NCI-H187 treated with DMSO at 0.1 percent for 48 hours (cell line): ENCODE measurements at places on chromosomes 2 and 18.

GRCh38 chr2:127552336-127552735, 16.9 kb downstream of the MYO7B start:
- DNase-seq = no peak

DNA sequence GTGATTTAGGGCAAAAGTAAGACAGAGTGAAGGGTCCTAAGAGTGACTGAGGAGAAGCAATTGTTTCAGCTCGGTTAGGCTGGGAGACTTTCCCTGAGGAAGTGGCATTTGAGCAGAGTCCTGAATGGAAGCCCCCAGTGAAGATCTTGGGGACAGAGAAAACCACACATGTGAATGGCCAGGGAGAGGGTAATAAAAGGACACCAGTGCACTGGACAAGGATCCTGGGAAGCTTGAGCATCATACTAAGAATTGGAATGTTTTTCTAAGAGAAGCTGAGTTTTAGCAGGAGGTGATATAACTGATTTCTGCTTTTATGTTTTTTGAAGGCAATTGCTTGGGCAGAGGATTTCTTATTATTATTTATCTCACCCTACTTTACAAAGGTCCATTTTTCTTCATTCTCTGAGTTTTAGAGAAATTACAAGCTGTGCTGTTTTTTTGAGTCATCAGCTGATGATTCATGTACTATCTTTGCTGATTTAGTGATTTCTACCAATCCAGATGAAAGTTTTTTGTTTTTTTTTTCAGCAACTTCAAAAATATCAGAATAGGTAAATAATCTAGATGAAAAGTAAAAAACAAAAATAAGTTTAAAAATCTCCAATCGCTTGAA, 43.5 kb downstream of the MFSD6 start:
- DNase-seq = no peak

DNA sequence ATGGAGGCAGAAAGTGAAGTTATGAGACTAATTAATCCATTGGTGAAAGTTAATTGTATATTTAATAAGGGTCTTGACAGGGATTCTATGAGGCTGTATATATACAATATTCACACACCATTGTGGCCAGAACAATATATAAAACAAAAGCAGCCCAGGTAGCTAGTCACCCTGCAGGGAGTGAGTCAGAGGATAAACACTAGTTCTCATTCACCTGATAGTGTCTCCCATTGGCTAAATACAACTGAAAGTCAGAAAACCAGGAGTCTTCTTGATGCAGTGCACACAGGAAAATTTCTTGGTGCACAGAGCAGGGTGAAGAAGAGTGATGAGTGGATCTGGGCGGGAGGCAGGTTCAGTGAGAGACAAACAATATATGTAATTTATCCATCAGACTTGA, 465.2 kb downstream of the ERBB4 start:
- DNase-seq = no peak

- no peak for DNase-seq
These were observed 2.3 kb downstream of the RNF103 start for GRCh38 chr2:86621280-86621943.

GRCh38 chr18:78984941-78985784, 5.5 kb downstream of the SALL3 start:
- no peak for DNase-seq

DNA sequence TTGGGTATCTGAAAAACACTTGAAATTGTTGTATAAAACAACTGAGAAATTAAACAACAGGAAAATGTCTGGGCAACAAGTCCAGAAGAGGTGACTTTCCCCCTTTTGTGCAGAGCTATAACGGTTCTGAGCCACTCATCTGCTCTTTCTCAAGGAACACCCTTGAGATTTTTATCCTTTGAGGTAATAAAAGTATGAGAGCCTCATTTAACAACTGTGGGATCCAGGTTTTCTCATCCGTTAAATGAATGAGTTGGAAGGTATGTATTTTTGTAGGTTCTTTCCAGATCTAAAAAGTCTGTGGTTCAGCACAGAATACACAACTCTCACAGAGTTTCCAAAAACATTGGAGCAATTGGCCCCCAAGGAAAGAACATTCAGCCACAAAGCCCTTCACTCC, 93.0 kb downstream of the ANKRD44 start:
- DNase-seq = no peak
